Iris pigment epithelial cell (primary cell): ENCODE measurements at places on chromosomes 6 and 20.

DNA sequence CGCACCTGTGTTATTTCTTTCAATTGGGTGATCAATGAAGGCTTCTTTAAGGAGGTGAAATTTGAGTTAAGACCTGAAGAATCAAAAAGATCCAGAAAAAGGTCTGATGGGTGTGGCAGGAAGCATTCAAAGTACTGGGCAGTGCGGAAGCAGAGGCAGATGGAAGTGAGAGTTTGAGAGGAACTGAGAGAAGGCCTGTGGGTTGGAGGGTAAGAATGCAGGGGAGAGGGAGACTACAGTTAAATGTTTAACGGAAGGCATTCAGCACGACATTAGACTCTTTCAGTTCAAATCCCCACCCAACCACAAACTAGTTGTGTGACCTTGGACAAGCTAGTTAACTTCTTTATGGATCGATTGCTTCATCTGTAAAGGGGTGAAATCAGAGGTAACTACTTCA lies 50.5 kb upstream of the GCM1 start:
- DNase-seq, result no peak

GRCh38 chr20:43863821-43864544 lies 50.7 kb upstream of the TOX2 start:
- no peak for DNase-seq

DNA sequence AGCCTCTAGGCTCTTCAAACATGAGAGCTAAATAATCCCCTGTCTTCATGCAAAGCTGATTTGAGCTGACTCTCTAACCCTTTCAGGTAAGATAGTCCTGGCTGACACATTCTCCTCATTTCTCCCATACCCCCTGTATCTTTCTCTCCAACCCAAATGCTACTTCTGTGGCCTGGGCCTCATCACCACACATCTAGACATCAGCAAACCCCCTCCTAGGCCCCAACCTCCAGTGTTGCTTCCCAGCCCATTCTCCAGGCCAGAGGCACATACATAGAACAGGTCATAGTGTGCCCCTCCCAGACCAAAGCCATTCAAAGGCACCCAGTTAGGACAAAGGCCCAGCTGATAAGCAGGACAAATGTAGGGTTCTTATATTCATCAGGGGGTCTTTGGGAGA lies 84.9 kb downstream of the ANKRD60 start:
- no peak for DNase-seq

DNA sequence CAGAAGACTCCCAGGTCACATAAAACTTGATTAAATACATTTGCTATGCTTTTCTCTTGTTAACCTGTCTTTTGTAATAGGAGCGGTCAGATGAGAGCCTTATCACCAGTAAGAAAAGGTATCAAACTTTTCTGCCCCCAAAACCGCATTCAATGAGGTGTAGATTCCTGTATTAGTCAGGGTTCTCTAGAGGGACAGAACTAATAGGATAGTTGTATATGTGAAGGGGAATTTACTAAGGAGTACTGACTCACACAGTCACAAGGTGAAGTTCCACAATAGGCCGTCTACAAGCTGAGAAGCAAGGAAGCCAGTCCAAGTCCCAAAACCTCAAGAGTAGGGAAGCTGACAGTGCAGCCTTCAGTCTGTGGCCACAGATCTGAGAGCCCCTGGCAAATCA lies 32.7 kb downstream of the PTPRK start:
- peak; percentile 82 for DNase-seq

DNA sequence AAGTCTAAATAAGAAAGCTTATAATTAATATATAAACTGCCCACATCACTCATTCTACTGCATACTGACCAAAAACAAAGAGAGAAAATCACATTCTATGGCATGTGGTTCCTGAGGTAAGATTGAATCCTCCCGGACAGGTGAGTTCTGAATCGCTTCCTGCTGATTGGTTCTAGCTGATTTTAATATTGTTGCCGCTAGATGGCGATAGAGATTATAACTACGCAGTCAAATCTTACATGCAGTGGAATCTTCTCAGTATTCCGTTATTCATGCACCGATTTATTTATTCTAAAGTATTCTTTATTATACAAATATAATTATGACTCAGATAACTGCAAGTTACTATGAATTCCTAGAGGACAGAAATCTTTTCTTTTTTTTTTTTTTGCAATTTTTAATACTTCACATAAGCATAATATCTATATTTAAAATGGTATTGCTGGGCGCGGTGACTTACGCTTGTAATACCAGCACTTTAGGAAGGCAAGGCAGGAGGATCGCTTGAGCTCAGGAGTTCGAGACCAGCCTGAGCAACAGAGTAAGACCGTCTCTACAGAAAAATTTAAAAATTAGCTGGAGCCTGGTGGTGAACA lies 24.2 kb upstream of the TMX4 start:
- peak; percentile 51 for DNase-seq
